ENCODE measurements at places on chromosomes 2 and 18. TPM values are rescaled to one million over a fixed set of nuclear protein-coding genes. Genes with fewer than 3 reads are reported as not detected.

MOGAT1 gene
- not detected for total RNA-seq

DNA sequence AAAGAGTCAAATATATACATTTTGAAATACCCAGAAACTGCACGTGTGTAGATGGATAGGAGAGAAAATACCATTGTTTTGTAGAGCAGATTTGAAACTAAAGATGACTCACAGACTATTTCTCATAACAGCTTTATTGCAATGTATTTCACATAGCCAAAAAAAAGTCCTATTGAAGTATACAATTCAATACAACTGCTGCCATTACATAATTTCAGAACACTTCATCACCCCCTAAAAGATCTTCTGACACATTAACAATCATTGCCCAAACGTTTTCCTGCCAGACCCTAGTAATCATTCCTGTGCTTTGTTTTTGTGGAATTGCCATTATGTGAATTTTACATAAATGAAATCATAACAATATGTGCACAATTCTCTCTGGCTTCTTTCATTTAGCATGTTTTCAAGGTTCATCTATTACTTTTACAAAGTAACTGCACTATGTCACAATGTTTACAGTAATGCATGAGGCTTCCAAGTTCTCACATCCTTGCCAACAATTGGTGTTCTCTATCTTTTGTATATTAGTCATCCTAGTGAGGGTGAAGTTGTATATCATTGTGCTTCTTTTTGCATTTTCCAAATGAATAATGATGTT, 378.6 kb upstream of the CWC22 start:
- no peak for DNase-seq

- no peak for DNase-seq
Observed at GRCh38 chr2:221833966-221834365, 261.9 kb upstream of the EPHA4 start.

GRCh38 chr18:25923193-25923592, 167.2 kb downstream of the SS18 start:
- DNase-seq: no peak

DNA sequence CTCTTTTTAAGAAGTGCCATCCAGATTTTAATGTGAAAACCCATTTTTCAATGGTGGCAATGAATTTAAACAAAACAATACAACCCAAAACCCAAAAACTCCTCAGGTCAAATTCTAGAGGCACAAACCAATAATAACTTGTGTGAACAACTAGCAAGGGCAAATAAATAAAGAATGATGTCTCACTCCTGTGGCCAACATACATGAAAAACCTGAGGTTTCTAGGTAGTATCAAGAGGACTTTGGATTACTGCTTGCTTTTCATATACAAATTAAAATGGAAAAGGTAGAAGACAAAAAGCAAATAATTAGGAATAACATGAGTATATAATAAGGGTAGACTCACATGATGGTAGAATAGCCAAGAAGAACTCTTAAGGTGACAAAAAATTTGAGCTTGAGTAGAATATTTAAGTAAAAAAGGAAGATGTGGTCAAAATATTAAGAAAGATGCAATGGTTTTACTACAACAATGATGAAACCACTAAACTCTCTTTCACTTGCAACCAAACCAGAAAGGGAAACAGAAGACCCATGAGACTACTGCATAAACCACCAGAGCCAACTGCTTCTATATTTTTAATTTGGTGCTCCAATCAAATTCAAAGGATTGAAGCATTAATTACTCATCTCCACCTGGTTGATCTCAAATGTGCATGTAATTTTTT, 53.5 kb downstream of the DARS1 start:
- no peak for DNase-seq

DNA sequence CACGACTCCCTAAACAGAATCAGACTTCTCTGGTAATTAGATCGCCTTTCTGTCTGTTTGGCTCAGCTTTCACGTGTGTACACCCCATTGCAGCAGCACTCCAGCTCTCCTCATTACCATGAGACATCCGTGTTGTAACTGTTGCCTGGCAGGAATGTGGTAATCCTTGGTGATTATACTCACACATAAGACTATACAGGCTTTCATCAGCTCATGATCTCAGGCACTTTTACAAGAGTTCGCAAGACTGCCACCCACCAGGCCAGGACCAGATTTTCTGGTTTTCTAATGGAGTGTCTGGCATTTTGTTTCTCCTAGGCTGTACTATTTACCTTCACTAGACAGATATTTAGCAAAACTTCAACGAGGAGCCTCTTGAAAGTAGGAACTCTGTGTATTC, 50.2 kb downstream of the ACVR1 start:
- DNase-seq: no peak

GRCh38 chr2:48346124-48346536, 183.8 kb upstream of the STON1 start:
- DNase-seq: no peak

DNA sequence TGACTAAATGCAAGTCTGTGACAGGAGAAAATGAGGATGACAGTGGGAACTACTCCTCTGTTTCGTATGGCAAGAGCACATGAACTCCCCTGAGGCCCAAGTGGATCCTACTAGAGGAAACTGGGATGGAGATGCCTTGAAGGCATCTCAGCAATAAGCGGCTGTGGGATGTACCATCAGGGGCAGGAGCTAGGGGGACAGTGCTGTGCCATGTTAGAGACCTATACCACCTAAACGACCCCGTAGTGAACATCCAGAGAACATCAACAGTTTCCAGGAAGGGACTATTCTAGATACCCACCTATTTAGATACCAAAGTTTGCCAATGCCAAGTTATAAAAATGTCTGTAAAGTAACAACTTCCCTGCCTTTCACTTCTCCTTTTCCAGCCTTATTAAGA, 860.8 kb upstream of the ACVR2A start:
- DNase-seq: no peak

SPDYA gene
- total RNA-seq: 0.23 TPM

GRCh38 chr2:235083822-235084221, 132.0 kb downstream of the SH3BP4 start:
- no peak for DNase-seq

GRCh38 chr18:48540251-48541025, 1.6 kb downstream of the CTIF start:
- peak; percentile 44 for DNase-seq

DNA sequence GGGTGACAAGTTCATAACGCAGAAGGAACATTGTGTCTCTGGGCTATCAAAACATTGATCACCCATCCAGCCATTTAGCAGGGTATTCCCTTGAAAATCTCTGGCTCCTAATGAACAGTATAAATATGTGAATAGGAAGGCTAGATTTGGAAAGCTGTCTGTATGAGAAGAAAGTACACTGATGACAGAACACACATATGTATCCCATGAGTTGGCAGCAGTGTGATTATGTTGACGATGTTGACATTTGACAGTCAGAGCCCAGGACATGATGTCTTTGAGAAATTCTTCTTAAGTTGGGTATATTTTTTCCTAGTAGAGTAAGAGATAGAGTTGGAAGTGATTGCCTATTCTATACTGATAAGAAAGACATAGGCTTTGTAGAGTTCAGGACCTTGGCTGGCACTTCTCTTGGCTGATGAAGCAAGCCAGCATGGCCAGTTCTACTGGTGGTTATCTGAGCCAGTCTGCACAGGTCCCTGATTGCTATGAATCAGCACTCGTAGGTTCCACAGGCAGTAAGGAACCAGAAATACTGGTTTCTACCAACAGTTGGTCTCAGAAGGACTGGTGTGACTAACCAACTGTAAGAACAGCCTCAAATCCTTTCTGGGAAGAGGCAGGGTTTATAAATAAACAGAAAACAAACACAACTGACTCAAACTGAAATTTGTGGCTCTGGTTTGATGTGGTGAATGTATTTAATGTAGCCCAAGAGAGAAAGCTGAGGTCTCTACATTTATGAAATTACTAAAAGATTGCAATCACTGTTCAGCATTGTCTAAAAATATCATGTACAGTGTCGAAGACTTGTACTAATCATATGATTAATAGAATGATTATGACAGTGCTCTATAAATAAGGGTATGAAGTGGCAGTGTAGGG, 43.9 kb upstream of the RAPH1 start:
- no peak for DNase-seq

- DNase-seq: no peak
Observed at GRCh38 chr2:5720426-5720825, 28.2 kb downstream of the SOX11 start.

DNA sequence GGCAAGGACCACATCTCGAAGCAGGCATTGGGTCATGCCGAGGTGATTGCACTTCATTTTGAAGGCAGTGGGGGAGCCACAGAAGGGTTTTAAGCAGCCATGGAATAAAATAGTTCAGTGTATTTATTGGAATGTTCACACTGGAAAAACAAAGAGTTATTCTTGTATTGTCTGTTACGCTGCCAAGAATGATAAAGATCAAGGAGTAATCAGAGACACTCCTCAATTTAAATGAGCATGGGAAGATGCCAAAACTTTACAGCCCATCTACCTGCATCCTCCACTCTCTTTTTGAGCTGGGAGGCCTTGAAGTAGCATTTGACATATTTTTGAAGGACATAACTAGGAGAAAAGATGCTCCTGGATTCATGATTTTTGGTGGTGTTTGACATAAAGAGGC, 112.8 kb downstream of the DOCK10 start:
- DNase-seq: no peak

TNFAIP6 gene
- not detected for total RNA-seq

POMC gene
- total RNA-seq: not detected

MSTN gene
- total RNA-seq: 0.17 TPM

DNA sequence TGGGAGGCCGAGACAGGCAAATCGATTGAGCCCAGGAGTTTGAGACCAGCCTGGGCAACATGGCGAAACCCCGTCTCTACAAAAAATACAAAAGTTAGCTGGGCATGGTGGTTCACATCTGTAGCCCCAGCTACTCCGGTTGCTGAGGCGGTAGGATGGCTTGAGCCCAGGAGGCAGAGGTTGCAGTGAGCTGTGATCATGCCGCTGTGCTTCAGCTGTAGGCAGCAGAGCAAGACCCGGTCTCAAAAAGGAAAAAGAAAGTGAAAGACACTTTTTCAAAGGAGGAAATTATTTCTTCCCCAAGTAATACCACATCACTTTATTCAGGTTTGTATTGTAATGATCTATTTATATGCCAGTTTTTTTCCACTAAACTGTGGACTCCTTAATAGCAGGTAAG, 35.7 kb upstream of the TAF4B start:
- DNase-seq: no peak

TUBA3E gene
- not detected for total RNA-seq

CPS1 gene
- total RNA-seq: 683 TPM

PECR gene
- total RNA-seq: 50.9 TPM

NAT8 gene
- total RNA-seq: not detected

GRCh38 chr18:59085797-59086196, 53.9 kb upstream of the SEC11C start:
- no peak for DNase-seq

DNA sequence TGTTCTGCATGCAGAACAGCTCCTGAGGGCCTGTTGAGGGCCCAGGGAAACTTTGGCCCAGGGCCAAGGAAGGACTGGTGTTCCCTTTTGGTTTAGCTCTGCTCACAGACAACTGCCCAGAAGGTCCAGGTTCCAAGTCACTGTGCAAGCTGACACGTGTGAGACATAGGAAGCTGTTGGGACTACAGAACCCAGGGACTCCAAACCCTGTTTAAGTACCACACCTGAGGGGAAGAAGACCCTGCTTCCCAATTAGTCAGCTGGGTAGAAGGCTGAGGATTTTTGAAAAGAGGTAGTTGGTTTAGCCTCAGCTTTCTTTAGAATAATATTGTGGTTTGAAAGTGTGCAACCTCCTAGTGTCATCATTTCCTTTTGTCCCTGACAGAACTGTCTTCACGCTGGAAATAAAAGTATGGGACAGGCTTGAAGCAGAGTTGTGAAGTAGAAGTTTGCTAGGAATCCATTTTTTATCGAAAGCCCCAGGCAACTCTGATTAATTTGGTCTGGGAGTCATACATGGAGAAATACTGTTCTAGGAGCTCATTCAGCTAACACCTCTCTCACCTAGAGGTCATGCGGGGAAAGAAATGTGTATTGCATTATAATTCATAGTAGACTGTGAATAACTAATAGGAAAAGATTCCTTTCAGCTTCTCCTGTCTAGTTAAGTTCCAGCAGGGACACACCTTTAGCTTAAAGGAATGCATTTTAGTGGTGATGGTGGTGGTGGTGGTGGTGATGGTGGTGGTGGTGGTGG, 19.9 kb upstream of the IL1RL1 start:
- no peak for DNase-seq

- DNase-seq: no peak
Observed at GRCh38 chr2:86243272-86243671, 44.0 kb downstream of the MRPL35 start.

SOWAHC gene
- total RNA-seq: 72.3 TPM

DNA sequence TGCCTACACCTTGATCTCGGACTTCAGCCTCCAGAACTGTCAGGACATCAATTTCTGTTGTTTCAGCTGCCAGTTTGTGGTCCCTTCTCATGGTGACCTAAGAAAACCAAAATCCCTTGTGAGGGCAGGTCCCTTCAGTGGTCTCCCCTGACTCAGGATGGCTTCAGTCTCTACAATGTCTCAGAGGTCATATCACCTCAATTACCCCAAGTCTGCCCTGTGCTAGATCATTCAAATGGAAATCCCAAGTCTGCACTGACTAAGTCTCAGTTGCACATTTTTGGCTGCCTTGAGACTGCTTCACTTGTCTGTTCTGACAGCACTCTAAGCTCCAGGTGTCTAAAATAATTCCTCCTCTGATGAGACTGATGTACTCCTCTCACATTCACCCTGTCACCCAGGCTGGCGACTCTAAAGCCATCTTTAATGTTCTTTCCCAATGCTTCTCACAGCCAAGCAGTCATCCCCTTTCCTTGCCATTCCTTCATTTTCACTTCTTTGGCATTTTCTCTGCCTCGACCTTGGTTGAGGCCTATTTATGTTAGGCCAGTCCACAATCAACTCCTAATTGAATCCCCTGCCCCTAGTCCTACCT, 470.8 kb downstream of the DLGAP1 start:
- no peak for DNase-seq

GRCh38 chr2:118847762-118848172, 319 bp upstream of the EN1 start:
- no peak for DNase-seq

SULT1C4 gene
- total RNA-seq: not detected

DNA sequence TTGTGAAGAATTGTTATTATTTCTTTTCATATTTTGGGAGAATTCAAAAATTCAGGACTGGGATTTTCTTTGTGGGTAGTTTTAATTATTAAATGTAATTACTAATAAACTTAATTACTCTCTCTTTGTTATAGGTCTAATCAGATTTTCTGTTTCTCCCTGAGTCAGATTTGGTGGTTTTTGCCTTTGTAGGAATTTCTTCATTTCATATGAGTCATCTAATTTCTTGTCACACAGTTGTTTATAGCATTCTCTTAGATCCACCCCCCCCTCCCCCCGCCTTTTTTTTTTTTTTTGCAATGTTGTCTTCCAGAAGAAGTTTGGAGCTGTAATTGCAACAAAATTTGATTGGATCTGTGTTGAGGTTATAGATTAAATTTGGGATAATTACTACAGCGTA, 26.0 kb upstream of the GALR1 start:
- DNase-seq: peak; percentile 25

DNA sequence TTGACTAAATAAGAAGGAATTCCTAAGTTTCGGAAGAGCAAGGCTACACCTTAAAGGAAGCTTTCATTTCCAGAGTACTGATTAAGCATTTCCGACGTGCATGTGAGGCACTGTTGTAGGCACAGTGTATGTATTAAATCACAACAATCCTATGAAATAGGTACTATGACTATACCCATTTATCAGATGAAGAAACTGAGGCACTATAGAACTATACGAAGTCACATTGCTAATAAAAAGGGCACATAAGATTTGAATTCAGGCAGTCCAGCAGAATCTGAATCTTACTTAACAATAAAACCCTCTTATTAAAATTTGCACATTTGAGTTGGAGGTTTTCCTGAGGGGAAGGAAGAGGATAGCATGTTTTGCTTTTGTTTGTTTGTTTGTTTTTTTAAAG, 243.5 kb upstream of the FANCL start:
- DNase-seq: no peak

Data from NCI-H460 (cell line).